Foreskin melanocyte (primary cell): ENCODE measurements at places on chromosomes 1 and 21.

GRCh38 chr1:70737125-70737524 is 310.5 kb downstream of the PTGER3 start:
- DNase-seq, result no peak

GRCh38 chr21:34504595-34504994 is 7.4 kb downstream of the KCNE1 start:
- DNase-seq, result peak; percentile 81

GRCh38 chr1:6075748-6076147 is 30.1 kb downstream of the KCNAB2 start:
- DNase-seq, result no peak

GRCh38 chr1:19345391-19345790 is 33.3 kb downstream of the SLC66A1 start:
- no peak for DNase-seq
